ENCODE measurements at places on chromosomes 5 and 9.

- no peak for ATAC-seq
Measured at GRCh38 chr5:130282049-130282448, 377.8 kb downstream of the CHSY3 start.

DNA sequence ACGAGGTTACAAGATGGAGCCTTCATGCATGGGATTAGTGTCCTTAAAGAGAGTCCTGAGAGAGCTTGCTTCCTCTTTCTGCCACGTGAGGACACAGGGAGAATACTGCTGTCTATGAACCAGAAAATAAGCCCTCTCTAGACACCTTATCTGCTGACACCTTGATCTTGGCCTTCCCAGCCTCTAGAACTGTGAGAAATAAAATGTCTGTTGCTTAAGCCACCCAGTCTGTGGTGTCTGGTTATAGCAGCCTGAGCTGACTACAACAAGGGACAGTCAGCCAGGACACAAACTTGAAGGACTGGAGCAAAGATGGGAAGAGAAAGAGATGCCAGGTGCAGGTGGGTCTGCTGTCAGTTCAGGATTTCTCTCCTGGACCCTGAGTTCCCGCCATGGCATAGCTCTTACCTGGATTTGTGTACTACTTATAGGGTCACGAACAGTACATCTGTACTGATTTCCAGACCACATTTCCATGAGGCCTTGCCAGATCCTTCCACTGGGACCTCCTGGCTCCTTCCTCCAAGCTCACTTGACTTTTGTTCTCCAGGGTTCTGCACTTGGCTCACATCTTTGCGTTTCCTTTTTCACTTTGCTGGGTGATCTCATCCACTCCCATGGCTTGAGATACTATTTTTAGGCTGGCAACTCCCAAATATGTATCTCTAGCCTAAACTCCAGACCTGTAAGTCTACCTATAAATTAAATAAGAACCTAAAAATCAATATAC, 44.9 kb upstream of the LIFR start:
- ATAC-seq = no peak

GRCh38 chr5:168292786-168293696, 1.6 kb downstream of the WWC1 start:
- ATAC-seq = no peak

- no peak for ATAC-seq
Measured at GRCh38 chr5:31106278-31106677, 87.2 kb upstream of the CDH6 start.

- peak; percentile 20 for ATAC-seq
Measured at GRCh38 chr5:107365320-107366109, 305.2 kb downstream of the EFNA5 start.

- no peak for ATAC-seq
Measured at GRCh38 chr9:120730654-120731514, 16.6 kb upstream of the MEGF9 start.

DNA sequence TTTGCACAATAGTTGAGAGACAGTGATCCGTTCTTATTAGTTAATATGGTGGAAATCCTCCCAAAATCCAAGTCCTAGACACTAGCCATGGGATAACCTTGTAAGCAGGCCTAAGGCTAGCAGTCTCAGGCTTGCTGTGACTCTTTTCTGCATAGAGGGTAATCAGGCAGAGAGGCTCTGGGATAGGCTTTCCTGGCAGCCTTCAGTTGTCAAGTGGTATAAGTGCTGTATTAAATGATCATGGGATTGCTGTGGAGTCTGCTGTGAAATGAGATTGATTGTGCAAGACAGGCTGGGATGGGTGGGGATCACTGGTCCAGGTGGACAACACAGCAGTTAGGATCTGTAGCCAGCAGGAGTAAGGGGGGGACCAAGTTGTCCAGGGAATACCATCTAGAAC, 416.4 kb downstream of the TLE4 start:
- no peak for ATAC-seq

- ATAC-seq = peak; percentile 81
Measured at GRCh38 chr5:14946815-14947620, 75.4 kb upstream of the ANKH start.

DNA sequence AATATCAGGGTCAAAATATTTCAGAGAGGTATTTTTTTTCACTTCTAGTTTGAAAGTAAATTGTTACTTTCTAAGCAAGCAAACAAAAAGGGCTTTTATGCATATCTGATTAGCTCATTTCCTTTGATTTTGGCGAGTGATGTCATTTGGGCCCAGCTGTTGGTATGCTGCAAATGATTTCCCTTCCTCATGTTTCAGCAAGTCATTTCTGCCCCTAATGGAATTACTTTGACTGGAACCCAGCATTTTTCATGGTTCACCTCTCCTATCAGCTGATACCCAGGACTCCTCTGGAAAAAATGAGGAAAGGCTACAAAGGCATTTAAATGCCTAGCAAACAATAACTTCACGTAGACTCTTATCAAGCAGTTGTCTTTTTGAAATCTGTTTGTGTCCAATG, 500.6 kb downstream of the EBF1 start:
- ATAC-seq = no peak

DNA sequence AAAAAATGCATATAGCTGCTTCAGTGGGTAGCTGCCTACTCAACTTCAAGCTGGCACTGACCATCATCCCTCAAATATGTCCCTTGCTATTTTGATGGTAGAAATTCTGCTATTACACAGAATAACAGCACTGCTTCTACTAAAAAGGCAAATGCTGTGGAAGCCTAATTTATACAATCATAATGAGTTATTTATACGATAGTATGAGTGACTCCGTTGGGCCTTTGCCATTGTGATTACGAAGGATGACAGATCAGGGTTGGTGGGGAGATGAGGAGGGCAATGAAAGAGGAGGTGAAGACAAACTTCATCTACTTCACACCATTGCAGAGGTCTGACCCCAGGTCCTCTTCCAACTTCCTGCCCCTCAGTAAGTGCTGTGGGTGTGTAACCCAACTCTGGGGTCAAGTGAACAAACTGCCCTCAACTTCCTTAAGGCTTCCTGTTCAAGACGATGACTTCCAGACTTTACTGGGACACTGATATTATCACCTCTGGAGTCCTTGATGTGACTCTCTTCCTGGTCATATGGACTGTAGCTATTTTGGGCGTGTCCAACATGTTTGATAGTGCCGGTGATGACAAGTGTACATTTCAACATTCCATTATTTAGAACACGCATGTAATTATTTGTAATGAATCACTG, 74.1 kb upstream of the RPS23 start:
- no peak for ATAC-seq

DNA sequence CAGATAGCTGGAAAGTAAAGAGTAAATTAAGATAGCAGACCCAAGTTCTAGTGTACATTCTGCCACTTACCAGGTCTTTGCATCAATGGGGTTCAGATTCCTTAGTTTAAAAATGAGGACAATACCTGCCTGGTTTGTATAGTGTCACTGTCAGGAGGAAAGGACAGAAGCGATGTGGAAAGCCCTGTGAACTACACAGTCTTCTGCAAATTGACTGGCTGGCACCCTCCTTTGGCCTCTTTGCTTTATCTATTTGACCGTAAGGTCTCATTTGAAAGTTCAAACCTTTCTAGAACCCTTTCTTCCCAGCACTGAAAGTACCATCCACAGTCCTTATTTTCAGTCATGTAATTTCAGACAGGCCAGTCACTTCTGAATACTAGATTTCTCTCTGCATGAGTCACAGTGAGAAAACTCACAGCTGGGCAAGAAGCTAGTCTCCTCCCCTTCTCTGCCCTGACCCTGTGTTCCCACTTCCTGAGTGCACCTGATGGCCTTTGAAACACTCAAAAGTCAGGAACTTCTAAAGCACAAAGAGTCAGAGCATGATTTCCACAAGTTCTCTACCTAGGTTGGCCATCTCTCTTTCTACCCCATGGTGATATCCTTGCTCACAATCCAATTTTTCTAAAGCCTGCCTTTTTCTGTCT, 91.3 kb upstream of the RASEF start:
- no peak for ATAC-seq

DNA sequence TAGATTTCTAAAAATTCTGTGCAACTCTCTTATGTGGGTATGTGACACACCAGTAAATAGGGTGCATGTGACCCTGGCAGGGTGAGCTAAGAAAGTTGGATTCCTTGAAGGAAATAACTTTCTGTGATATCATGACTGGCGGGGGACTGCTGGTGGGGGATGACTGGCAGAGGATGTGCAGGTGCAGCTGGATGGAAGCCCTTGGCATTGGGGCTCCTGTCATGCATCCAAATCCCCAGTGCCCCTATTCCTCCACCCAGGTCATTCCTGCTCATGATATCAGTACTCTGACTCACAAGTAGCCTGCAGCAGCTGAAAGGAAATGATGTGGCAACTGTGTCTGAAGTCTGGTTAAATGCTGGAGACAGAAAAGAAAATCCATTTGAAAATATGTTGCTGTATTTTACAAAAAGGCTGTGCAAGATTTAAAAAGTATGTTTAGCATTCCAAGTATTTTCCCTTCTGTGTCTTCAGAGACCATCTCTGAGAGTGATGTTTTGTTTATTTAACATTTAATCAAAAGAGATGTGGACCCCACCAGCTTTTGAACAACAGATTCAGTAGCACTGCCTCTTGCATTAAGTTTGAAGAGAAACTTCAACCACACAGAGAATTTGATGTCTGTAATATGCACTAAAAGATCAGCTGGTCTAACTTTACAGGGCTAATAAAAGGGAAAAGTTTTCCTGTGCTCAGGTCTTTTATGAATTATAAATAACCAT, 17.9 kb upstream of the ZSWIM6 start:
- ATAC-seq = no peak

DNA sequence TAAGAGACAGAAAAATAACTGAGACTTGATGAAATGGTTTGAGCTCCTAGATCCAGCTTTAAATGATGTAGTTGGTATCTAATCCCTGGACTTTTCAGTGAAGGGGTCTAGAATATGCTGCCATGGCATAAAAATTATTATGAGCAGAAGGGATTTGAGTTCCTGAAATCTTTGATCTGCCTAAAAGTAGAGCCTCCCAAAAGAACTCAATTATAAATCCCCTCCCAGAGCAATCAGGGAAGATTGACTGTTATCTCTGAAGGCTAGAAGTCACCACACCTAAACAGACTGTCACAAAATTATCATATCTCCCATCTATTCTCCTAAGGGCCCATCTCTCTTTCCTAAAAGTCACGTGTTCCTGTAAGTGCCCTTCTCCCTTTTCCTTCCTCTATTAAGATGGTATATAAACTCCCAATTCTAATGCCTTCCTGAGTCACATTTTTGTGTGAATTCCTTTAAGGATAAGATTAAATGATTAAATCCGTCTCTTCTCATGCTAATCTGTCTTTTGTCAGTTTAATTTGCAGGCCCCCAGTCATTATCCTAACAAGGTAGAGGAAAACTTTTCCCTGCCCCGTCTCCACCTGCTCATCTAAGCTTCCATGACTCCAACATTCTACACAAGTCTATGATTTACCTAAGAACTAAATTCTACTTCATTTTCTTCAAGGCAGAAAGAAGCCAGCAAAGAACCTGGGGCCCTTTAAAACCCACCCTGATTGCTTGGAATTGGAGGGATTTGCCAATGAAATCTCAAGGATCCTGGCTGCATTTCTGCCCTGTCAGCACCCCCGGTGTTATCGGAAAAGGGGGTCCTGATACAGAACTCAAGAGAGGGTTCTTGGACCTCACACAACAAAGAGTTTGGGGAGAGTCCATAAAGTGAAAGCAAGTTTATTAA, 47.1 kb upstream of the PWWP2A start:
- no peak for ATAC-seq

DNA sequence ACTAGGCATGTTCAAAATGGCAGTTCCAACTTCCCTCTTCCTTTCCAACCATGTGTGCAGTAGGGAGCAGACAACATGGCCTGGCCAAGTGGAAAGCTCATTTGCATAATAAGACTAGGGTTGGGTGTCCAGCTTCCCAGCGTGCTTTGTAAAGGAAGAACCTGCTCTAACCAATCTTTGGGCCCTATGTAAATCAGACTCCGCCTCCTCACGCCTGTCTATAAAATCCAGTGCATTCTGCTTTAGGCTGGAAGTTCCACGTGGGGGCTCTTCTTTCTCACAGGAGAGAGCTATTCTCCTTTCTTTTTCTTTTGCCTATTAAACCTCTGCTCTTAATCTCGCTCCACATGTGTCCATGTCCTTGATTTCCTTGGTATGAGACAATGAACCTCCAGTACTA, 83.4 kb downstream of the GCNT1 start:
- no peak for ATAC-seq

DNA sequence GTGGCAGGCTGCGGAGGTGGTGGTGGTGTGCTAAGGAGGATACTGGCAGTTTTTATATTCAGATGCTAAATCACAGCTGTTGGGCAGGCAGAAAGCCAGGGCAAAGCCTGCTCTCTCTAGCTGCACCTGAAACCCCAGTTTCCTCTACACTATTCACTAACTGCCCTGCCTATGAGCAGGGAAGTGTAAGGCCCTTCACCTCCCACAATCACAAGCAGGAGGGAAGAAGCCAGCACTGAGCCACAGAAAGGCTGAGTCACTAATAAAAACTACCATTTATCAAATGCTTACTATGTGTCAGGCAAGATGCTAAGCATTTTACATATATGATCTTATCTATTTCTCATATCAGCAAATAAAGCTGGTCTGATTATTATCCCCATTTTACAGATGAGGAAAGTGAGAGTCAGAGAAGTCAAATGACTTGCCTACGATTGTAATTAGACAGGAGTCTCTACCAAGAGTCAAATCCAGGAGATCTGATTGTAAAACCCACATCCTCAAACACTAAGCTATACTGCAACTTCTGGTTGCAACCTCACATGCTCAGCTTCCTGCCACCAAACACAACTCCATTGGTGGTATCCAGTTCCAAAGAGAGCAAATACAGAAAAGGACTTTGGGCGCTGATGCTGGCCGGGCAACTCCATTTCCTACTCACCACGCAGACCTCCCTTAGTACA, 17.7 kb upstream of the IL6ST start:
- no peak for ATAC-seq

- no peak for ATAC-seq
Measured at GRCh38 chr9:1443450-1443849, 393.3 kb downstream of the DMRT2 start.

DNA sequence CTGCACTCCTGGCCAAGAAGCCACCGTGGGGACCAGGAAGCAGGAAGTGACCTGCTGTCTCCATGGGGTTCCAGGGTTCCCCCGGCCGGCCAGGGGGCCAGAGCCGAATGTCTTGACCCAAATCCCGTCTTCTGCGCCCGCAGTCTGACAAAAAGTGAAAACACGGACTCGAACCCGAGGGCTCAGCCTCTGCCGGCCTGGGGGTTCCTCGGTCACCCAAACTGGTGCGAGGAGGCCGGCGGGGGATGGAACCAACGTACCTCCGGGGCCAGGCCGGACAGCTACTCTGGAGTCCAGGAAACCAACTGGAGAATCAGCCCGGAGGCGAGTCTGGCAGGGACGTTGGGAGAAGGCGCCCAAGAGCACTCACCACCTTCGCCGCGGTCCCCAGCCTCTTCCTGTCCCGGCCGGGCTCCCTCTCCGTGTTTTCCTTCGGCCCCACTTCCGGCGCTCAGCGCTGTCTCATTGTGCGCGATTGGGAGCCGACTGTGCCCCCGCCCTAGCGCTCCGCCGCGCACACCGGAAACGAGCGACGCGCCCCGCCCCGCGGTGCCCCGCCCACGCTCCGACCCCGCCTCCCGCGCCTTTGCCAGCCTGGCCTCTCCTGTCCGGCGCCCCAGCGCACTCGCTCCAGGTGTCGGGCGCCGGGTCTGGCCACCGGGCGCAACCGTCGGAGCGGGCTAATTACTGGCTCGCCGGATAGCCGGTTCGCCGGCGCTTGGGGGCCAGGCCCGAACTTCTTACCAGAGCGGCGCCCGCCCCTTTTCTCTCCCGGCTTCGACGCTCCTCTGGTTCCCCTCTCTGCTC, at the start of gene TUT7:
TSS of gene TUT7 (minus strand) at position 400 of the 807 bp plus-strand sequence. CDS start 1,211 bp downstream, outside the sequence.
- ATAC-seq = peak; percentile 97

- ATAC-seq = no peak
Measured at GRCh38 chr5:72245951-72246532, 74.0 kb downstream of the MRPS27 start.

GRCh38 chr9:16356196-16356765, 514.2 kb downstream of the BNC2 start:
- ATAC-seq = no peak

- ATAC-seq = peak; percentile 0
Measured at GRCh38 chr5:5421149-5421960, 1.1 kb upstream of the ICE1 start.

All from stimulated activated memory B cell treated with anti-CD40 and anti-IgM and Interleukin-4, amounts not matched to agents 10 μg/mL and 1 μg/mL and 100 μg/mL, for 72 hours (primary cell).